ENCODE measurements at places on chromosomes 7 and 10.

- DNase-seq, result no peak
These were observed 66.1 kb upstream of the PDZD8 start for GRCh38 chr10:117441361-117441760.

DNA sequence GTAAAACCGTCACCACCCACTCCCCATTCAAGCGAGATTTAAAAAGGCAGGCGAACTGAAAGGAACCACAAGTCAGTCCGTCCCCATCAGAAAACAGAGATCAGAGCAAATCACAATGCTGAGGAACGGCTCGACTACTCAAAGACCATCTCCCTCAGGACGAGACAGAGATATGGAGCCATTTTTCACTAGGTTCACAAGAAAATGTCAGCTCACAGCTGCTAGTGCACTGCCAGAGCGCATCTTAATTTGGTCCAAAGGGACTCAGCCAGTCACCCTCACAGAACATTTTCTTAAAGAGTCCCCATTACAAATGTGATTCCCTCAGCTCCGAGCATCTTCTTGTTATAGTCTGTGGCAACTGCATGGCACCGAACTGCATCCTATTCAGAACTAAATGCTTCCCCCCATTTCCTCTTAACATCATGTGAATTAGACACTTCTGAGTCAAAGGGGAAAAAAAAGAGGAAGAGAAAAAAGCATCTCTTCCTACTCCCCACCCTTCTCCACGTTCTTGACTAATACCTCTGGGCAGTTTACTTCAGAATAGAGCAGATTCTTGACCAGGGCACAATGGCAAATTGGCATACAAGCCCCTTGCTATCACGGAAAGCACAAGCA is 683.9 kb downstream of the MAGI2 start:
- DNase-seq, result no peak

DNA sequence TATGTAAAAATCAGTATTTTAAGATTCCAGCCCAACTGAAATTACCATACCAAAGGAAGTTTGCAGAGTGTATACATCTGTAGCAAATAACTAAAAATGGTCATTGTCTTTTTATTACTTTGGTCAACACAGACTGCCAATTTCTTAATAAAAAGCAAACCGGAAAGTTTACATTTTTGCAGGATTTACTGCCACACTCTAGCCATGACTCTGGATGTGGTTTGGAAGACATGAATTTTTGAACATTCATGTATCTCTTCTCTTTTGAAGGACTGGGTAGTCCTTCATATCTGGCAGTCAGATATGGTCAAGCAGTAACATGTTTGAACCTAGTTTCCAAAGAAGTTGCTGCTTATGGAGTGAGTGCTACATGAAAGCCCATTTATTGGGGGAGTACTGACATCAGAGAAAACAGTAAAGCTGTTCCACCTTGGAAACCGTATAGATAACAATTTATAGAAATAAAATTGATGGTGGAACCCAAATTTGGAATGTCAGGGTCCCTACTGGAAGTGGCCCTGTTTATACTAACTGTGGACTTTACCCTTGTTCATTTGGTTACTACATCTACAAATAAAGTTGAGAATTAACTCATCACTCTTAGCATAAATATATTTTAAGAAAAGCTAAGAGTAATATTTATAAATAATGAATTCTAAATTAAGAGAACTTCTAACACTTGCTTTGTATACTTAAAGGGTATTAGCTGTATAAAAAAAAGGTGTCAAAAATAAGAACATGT is 84.6 kb downstream of the ZMYND11 start:
- no peak for DNase-seq

DNA sequence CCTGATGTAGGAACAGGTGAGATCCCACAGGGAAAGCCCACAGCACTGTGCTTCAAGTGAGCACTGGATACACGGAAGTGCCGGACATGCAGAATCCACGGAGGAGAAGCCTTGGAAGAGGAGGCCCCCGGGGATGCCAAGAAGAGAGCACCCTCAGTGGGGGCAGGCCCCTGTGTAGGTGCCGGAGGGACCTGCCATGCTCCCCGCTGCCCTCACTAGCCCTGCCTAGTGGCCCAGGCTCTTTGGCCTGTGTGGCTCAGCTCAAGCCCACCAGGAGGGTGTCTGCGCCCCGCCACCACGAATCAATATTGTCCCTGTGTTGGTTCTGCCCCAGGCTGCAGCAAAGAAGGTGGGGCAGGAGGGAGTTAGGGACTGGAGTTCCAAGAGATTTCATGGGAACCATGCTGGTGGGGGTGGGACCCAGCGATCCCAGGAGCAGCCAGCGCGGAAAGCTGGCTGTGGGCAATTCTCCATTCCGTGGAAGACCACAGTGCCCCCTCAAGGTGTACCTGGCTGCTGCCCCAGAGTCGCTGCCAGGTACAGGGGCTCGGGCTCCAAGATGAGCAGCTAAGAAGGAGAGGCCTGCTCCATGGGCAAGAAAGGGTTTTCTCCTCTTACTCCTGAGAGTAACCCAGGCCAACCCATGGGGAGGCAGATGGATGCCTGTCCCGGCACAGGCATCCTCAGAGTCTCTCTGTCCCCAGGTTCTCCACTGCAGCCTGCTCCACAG is 34.9 kb upstream of the LEP start:
- DNase-seq, result no peak

DNA sequence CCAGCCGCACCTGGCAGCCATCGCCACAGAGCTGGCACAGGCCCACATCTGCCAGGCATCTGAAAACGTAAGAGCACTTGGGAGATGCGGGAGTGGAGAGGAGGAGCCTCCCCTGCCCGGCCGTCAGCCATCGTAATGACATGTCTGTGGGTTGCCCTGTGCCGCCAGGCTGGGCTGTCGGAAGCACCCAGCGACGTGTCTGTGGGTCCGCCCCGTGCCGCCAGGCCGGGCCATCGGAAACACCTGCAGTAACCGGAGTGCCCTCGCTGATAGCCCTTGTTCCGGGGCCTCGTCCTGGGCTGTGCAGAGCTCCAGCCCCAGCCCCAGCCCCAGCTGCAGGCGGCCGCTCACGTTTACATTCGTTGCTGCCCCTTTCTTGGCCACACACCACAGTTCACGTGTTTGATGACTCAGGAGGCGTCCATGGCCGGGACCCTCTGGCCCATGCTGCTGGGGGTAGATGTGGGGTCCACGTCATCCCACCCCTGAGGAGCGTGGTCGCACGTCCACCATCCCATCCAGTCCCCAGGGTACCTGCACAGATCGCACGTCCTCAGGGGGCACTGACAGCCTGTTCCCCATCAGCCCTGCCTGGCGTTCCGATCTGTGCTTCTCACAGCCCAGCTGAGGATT is 30.0 kb upstream of the PRKAR1B start:
- DNase-seq, result no peak

GRCh38 chr7:43771128-43771527 is 12.6 kb downstream of the BLVRA start:
- no peak for DNase-seq

- no peak for DNase-seq
These were observed 255.4 kb downstream of the ELMO1 start for GRCh38 chr7:37193087-37193774.

All from HEK293T (cell line).